ENCODE measurements at places on chromosomes 1 and 21.
A peak's percentile ranks its signal among the peaks of the same experiment; 100 is the strongest.

GRCh38 chr1:228291906-228292608 lies 84.2 kb downstream of the OBSCN start:
- no peak for DNase-seq

DNA sequence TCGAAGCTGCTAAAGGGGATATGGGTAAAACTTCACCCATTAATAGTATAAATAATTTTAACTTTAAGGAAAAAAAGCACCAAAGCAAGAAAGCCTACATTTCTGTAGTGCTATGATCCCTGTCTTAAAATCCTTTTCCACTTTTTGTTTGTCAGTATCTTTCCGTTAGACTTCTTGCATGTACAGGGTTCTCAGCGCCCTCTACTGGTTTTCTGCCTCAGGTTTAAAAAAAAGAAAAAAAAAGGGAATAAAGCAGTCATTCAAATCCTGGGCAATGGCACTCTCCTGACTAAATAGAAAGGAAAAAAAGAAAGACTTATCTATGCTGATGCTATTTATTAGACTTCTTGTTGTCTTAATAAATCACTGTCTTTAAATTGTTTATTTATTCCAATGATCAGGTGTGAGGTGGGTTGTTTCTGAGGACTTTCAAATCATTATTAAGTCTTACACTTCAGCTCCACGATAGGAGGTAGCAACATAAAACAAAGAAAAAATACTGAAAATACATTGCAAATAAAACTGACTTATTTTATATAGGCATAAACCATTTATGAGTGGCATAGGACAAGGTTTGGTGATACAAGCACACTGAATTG lies 475.4 kb upstream of the NR5A2 start:
- peak; percentile 68 for DNase-seq

GRCh38 chr1:170388489-170388888 lies 143.5 kb upstream of the GORAB start:
- DNase-seq: no peak

- DNase-seq: no peak
Observed at GRCh38 chr21:46551636-46552241, 53.1 kb downstream of the S100B start.

- DNase-seq: no peak
Observed at GRCh38 chr1:29195881-29196291, 14.2 kb upstream of the SRSF4 start.

DNA sequence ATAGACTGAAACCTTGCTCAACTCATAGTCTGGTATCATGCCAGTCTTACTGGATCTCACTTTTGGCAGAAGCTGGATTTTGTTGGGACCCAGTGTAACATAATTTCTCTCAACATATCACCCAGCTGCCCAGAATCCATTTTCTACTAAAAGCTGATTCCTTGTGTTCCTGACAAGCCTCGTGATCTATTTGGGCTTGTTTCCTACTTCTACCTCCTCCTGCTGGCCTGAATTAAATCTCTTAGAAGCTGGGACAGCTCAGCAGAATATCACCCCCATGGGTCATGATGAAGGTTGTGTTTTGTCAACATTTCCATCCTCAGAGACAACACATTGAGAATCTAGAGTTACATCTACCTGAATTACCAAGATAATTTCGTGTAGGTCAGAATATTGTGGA lies 7.7 kb downstream of the GOLT1A start:
- no peak for DNase-seq

DNA sequence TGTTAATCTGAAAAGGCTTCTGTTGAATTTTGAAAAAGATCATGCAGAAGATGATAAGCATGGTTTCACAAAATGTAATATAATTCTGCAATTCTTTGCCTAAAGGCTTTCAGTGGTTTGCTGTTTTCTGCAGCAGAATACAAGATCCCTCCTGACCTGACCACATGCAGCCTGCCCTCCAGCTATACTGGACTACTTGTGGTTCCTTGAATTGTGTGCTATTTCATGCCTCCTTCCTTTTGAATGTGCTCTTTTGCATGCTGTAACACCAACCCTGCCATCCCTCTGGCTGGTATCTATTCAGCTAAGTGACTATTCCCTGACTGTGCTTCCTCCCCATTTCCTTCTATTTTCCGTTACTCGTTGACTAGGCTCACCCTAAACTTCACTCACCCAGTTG lies 55.5 kb downstream of the CACNA1E start:
- no peak for DNase-seq

- no peak for DNase-seq
Observed at GRCh38 chr1:171455967-171456366, 29.4 kb upstream of the PRRC2C start.

- no peak for DNase-seq
Observed at GRCh38 chr1:223244366-223245103, 101.5 kb upstream of the TLR5 start.

DNA sequence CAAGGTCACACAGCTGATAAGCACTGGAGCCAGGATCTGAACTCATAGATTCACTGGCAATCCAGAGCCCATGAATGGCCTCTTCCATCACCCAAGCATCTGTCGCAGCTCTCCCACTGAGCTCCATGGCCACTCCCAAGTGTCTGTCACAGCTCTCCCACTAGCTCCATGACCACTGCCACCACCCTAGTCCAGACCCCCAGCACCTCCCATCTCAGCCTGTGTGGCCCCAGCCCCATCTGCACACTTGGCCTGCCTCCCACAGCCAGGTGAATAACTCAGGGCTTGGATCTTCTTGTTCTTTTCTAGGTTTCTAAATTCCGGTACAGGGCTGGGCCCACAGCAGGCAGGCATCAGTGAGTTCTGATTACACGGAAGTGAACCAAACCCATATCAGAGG lies 76.0 kb downstream of the GLIS1 start:
- no peak for DNase-seq

DNA sequence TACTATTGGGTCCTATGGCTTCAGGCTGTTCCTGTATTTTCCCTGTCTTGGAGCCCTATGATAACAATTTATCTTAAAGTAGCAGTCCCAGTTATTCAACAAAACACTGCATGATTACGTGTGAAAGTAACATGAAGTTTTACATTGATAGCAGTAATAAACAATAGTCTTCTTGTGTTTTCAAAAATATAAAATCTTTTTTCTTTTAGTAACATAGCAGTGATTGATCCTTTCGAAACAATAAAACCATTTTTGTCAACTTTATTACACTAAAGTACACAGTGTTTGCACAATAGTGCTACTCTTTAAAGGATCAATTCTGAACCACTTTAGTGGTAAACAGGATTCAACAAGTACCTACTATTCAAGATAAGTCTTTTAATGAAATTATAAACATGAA lies 90.6 kb downstream of the GPATCH2 start:
- DNase-seq: no peak

Measured in NCI-H1048 (cell line).